ENCODE measurements at places on chromosomes 11 and 22.

DNA sequence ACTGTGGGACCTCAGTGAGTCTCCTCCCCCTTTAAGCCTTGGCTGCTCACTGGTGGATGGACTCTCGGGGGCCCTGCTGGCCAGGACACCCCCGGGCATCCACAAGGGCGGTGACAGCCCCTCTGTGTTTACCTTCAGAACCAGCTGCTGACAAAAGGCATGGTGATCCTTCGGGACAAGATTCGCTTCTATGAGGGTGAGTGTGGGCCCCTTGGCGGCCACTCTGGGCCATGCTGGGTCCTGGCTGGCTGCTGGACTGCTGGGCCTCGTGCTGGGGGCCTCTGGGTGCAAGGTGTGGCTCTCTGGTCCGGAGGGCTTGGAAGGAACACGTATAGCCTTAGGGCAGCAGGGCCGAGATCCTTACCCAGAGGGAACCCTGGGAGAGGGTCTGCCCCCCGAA, 24.4 kb downstream of the PRR5 start:
- no peak overlapping the region for H3K4me3 ChIP-seq
- no peaks in the 10 kb centered on the region for H3K36me3 ChIP-seq
- H3K27me3 ChIP-seq, result no peaks in the 10 kb centered on the region
- no peak overlapping the region for H3K27ac ChIP-seq

- peaks cover 78% of the 10 kb centered on the region for H3K36me3 ChIP-seq
- no peaks in the 10 kb centered on the region for H3K27me3 ChIP-seq
- no peak overlapping the region for H3K27ac ChIP-seq
- no peaks in the 10 kb centered on the region for H3K4me1 ChIP-seq
Measured at GRCh38 chr11:36438126-36438525, 71.9 kb downstream of the TRAF6 start.

DNA sequence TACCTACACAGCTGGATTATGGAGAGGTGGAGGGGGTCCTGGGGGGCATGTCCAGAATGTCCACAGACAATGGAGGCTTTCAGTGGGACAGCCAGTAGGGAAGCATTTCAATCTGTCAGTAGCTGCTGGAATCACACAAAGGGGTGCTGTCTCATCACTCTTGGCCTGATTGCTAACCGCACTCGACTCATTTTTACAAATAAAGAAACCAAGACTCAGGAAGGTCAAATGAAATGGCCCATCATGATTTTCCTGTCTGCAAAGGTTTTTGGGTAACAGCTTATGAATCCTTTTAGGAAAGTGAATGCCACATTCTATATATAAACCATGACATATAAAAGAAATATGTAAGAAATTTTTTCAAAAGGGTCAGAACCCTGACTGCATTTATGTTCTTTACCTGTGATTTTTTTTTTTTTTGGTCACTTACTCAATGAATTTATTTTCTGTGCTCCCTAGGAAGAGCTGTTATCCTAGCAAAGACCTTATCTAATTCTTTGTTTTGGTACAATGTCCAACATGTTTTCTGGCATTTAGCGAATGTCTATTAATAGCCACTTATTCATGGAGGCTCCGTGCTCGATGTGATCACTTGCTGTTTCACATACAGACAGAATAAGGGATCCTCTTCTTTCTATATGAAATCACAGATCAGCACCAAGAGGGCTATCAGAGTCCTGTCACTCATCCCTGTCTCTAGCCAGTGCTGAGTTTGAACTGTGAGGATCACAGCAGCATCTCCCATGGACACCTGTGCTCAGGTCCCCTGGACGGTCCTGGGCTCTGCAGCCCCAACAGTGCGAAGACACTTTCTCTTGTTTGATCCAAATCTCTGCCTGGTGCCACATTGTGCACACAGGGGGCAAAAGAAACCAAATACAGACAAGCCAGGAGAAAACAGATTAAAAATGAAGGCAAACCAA, 979.7 kb downstream of the NTM start:
- H3K4me3 ChIP-seq, result no peak overlapping the region
- H3K36me3 ChIP-seq, result no peaks in the 10 kb centered on the region
- no peaks in the 10 kb centered on the region for H3K27me3 ChIP-seq
- no peak overlapping the region for H3K27ac ChIP-seq
- H3K4me1 ChIP-seq, result no peaks in the 10 kb centered on the region

- no peak overlapping the region for H3K27ac ChIP-seq
- no peak overlapping the region for H3K4me3 ChIP-seq
- H3K27me3 ChIP-seq, result no peaks in the 10 kb centered on the region
- peak; percentile 47 for DNase-seq
Measured at GRCh38 chr11:66880496-66881450, 23.9 kb downstream of the LRFN4 start.

DNA sequence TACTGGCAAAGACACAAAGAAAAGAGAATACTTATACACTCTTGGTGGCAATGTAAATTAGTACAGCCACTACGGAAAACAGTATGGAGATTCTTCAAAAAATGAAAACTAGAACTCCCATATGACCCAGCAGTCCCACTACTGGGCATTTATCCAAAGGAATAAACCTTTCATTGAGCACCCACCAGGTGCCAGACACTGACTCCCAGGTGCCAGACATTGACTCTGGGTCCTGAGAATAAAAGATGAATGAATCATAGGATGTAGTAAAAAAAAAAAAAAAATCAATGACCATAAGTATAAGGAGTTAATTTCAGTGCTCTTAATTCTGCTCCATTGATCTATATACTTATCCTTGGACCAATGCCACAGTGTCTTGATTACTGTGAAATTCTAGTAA, 28.2 kb downstream of the HEPHL1 start:
- DNase-seq, result no peak
- H3K36me3 ChIP-seq, result no peaks in the 10 kb centered on the region
- no peaks in the 10 kb centered on the region for H3K27me3 ChIP-seq
- no peaks in the 10 kb centered on the region for H3K4me1 ChIP-seq

DNA sequence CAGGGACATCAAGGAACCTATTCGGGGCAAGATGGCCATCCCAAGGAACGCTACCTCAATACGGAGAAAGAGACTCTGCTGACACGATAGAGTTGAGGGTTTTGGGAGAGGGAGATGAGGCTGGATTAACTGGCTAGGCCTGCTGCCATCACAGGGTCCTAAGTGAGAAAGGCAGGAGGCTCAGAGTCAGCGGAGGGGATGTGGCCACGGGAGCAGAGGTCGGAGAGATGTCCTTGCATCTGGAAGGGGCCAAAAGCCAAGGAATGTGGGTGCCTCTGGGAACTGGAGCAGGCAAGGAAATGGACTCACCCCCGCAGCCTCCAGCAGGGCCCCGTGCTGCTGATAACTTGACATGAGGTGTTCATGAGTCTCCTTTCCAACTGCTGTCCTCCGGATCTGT, 31.0 kb upstream of the RFPL3 start:
- no peaks in the 10 kb centered on the region for H3K4me1 ChIP-seq
- H3K36me3 ChIP-seq, result no peaks in the 10 kb centered on the region
- H3K27ac ChIP-seq, result no peak overlapping the region
- peak; percentile 31 for DNase-seq
- no peaks in the 10 kb centered on the region for H3K27me3 ChIP-seq

DNA sequence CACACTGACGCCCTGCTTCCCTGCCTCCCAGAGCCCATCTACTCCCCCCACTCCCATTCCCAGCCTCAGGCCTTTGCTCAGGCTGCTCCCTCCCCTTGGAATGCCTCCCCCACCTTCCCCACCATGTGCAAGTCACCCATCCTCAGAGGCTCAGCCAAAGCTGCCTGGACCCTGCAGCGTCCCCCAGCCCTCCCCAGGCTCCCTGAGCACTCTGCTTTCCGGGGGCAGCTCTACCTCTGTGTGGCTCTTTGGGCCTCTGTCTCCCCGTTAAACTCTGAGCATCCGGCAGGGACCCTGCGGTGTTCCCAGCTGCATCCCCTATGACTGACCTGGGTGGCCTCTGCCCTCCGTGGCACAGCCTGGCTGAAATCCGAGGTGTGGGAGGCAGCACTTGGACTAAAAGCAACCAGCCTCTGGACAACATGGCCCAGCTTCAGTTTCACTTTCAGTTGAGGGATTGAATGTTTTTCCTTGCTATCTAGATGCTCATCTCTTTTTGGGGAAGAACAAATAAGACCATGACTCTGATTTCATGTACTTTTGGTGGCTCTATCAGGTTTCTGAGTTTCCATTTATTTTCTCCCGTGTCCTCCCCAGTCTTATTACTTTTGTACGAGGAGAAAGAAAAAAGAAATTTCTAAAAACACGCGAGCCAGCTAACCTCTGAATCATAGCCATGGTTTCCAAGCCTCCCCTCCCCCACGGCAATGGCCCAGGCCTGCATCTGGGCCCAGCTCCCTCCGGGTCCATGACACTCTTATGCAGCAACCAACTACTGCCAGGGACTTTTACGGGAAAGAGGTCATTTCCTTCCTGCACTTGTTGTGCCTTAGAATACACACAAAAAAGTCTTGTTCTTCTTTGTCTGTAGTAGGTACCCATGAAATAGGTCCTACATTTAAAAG, 3.8 kb downstream of the APOL3 start:
- peaks cover 58% of the 10 kb centered on the region for H3K4me1 ChIP-seq
- peak overlapping the region; percentile 92 for H3K27ac ChIP-seq
- no peaks in the 10 kb centered on the region for H3K27me3 ChIP-seq
- no peaks in the 10 kb centered on the region for H3K36me3 ChIP-seq

DNA sequence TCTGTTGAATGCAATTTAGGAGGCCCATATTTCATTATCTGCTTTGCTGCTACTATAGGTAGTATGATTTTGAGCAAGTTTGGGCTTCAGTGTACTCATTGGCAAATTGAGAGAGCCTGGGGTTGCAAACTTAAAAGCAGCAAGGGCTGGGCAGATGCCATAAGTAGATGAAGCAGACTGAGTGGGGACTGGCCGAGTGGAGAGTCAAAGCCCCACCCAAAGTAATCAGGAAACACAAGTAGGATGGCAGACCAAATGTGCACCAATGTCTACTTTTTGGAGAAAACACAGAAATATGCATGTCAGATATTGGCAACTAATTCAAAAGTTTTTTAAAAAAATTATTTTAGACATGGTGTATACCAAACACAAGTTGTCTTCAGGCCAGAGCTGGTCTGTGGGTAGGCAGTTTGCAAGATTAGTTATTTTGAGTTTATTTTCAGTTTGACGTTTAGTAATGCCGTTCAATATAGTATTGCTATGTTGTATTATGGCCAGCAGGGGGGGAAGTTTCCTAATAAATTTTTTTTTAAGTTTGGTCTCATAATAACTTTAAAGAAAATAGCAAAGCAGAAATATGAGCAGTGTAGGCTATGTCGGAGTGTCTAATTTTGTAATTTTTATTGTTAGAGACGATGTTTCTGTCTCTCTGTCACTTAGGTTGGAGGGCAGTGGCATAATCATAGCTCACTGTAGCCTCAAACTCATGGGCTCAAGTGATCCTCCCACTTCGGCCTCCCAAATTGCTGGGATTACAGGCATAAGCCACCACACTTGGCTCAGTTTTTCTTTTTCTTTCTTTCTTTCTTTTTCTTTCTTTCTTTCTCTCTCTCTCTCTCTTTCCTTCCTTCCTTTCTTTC, 105.1 kb downstream of the HIPK3 start:
- no peak overlapping the region for H3K27ac ChIP-seq
- no peaks in the 10 kb centered on the region for H3K4me1 ChIP-seq
- no peak for DNase-seq
- H3K4me3 ChIP-seq, result no peak overlapping the region
- H3K27me3 ChIP-seq, result no peaks in the 10 kb centered on the region

GRCh38 chr11:86932924-86933875, 22.0 kb downstream of the FZD4 start:
- DNase-seq, result no peak
- no peak overlapping the region for H3K27ac ChIP-seq
- H3K36me3 ChIP-seq, result no peaks in the 10 kb centered on the region
- no peaks in the 10 kb centered on the region for H3K4me1 ChIP-seq
- no peak overlapping the region for H3K4me3 ChIP-seq
- no peaks in the 10 kb centered on the region for H3K27me3 ChIP-seq

DNA sequence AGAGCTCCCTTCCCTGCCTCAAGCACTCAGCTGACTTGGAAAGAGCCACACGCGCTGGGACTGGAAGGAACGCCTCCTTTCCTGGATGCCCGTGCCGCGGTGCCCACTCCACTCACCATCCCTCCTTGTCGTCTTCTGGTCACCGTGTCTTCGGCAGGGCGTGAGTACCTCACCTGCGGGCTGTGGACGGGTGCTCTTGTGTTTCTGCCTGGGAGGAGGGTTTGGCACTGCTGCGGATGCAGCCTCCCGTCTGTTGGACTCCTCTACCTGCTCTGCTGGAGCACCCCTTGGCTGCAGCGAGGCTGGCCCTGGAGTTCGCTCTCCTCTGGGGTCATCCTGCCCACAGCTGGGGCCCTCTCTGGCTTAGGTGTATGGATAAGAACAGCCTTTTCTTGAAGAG, 612.7 kb downstream of the BRD1 start:
- no peaks in the 10 kb centered on the region for H3K4me1 ChIP-seq
- no peak overlapping the region for H3K27ac ChIP-seq
- no peaks in the 10 kb centered on the region for H3K27me3 ChIP-seq
- no peak overlapping the region for H3K4me3 ChIP-seq
- H3K36me3 ChIP-seq, result no peaks in the 10 kb centered on the region
- DNase-seq, result no peak

- H3K4me1 ChIP-seq, result no peaks in the 10 kb centered on the region
- H3K27ac ChIP-seq, result no peak overlapping the region
- no peaks in the 10 kb centered on the region for H3K36me3 ChIP-seq
- no peak for DNase-seq
- no peaks in the 10 kb centered on the region for H3K27me3 ChIP-seq
- no peak overlapping the region for H3K4me3 ChIP-seq
Measured at GRCh38 chr22:41672780-41673509, 15.7 kb downstream of the SNU13 start.

DNA sequence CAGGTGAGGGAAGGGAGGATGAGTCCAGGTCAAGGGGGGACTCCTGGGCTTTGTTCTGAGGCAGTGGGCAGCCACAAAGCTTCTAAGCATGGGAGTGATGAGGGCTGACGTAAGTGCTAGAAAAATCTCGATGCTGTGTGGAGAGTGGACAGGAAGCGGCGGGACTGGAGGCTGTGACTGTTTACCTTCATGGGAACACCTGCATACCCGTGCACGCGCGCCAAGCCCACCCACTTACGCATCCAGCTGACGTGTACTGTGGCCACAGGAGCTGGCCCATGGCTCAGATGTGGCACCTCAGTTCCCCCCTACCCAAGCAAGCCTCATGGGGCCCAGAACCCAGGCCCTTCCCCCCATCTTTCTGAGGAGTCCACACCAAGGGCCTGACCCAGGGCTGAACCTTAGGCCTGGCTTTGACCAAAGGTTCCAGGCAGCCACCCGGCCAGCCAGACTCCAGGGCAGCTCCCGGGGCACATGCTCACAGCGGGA, 14.0 kb downstream of the MYRF start:
- H3K4me1 ChIP-seq, result no peaks in the 10 kb centered on the region
- no peaks in the 10 kb centered on the region for H3K27me3 ChIP-seq
- H3K27ac ChIP-seq, result no peak overlapping the region
- H3K36me3 ChIP-seq, result no peaks in the 10 kb centered on the region

GRCh38 chr11:120859552-120860295, 164.2 kb upstream of the TBCEL start:
- no peaks in the 10 kb centered on the region for H3K4me1 ChIP-seq
- DNase-seq, result no peak
- H3K36me3 ChIP-seq, result no peaks in the 10 kb centered on the region
- H3K4me3 ChIP-seq, result no peak overlapping the region
- H3K27ac ChIP-seq, result no peak overlapping the region
